ENCODE measurements at places on chromosomes 4 and X.
A peak's percentile ranks its signal among the peaks of the same experiment; 100 is the strongest.

GRCh38 chr4:67884701-67885100 is 899 bp upstream of the TMPRSS11D start:
- DNase-seq: no peak

DNA sequence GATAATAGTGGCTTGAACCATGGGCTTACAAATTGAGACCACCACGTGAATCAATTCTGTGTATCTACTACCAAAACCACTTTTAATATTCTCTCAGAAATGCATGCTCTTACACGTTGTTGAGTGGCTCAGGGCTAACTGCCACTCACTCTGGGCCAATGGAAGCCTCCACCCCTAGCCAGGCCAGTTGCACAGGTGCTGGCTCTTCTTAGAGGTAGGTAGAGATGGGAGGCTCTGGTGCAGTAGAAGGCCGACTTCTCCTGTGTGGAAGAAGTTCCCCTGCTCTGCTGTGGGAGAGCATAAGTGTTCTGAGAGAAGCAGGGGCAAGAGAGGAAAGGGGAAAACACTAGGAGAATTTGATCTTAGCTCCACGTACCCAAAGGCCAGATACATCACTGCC is 25.0 kb upstream of the BBS12 start:
- DNase-seq: no peak

DNA sequence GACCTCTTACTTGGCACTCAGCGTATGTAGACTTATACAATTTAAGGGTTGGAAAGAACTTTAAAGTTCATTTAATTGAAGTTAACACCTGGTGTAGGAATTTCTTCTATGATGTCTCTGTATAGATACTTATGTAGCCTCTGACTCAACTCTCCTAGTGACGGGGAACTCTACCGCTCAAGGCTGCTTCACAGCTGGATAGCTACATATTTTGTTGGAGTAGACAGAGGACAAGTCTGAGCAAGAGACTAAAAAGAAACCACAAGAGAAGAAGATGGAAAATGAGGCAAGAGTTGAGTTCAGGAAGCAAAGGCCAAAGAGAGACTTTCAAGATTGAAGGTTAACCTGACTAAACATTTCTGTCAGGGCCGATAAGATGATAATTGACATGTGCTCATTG is 52.6 kb downstream of the GPR50 start:
- DNase-seq: no peak

GRCh38 chr4:54332542-54332941 is 103.4 kb downstream of the PDGFRA start:
- DNase-seq: no peak

DNA sequence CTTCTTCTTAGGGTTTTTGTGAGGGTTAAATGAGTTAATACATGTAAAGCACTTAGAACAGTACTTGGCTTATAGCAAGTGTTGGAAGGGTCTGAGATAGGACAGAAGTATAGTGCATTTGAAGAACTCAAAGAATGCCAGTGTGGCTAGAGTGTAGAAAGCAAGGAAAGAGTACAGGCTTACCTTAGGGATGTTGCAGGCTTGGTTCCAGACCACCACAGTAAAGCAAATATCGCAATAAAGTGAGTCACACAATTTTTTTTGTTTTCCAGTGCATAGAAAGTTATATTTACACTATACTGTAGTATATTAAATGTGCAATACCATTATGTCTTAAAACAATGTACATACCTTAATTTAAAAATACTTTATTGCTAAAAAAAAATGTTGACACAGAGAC is 41.3 kb downstream of the KIF4A start:
- DNase-seq: no peak

- DNase-seq: no peak
These were observed 31.7 kb upstream of the MXRA5 start for GRCh38 chrX:3378156-3378555.

DNA sequence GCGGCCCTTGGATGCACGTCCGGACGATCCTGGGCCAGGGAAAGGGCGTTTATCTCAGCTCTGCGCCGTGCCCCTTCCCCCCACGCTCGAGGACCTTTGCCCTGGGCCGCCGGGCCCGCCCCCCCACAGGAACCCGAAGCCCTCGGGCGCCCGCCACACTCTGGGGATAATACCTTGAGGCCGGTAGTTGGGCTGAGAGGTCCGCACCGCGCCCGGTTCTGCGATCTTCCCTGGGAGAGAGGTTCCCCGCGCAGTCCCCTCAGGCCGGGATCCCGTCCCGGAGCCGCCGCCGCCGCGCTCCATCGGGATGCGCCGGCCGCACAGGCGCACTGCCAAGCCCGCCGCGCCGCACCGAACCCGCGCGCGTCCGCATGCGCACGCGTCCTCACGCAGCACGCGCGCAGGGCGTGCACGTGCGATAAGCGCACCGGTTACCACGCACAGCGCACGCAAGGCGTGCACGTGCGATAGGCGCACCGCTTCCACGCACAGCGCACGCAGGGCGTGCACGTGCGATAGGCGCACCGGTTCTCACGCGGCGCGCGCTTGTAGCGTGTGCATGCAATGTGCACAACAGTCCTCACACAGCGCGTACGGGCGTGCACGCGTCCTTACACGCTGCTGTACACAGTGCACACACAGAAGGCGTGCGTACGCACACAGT is at the start of gene MAP7D2:
Gene MAP7D2, minus strand, starts transcription at position 331 of the 664 bp plus-strand sequence. Its CDS starts 28 bp downstream, at position 303.
- DNase-seq: no peak

DNA sequence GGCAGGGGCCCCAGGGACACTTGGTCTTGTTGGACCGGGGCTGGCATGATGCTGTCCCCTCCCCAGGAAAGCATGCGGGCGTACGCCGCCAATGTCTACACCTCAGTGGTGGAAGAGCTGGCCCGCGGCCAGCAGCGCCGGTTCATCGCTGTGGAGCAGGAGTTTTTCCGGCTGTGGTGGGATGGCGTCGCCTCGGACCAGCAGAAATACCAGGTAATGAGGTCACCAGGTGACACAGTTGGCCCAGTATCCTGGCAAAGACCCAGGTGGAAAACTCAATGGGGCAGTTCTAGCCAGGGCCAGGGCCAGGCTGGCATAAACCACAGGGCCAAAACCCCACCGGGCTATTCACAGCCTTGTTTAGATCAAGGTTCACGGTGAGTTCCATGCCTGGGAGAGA is 1.5 kb downstream of the MAN2B2 start:
- no peak for DNase-seq

- no peak for DNase-seq
These were observed 83.1 kb upstream of the GYPA start for GRCh38 chr4:144223661-144224060.

- DNase-seq: peak; percentile 62
These were observed 81.7 kb downstream of the ZC4H2 start for GRCh38 chrX:64894454-64895038.

DNA sequence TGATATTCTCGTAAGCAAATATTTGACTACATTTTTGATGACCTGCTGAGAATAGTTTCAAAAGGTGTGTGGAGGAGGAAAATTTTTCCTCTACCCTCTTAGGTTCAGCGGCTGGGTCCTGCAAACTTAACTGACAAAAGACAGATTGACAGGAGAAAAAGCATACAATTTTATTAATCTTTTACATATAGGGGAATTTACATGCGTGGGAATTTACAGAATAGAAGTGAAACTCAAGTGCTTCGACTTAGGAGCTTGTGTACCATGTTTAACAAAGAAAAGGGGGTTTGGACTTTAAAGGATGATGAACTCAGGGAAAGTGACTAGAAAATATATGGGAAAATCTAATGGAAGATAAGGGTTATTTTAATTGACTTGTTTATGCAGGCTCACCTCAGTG is 2.5 kb downstream of the HERC6 start:
- no peak for DNase-seq

DNA sequence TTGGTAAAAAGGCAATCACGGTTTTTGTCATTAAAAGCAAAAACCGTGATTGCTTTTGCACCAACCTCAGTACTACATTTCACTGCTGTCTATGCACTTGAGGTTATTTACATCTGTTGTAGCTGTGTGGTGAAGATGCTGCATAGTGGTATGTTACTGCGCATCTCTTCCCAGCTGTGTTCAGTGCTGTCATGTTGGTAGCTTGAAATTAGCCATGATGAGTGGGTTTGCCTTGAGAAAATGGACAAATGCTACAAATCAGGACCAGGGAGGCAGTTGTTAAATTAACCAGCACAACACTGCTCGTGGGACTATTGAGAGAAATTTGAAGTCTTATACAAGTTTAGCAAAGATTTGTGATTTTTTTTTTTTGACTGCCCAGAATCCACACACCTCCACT is 2.2 kb upstream of the SMIM43 start:
- DNase-seq: no peak

- no peak for DNase-seq
These were observed 93.8 kb upstream of the SCML1 start for GRCh38 chrX:17643528-17643927.

GRCh38 chrX:122269243-122269781 is 914.8 kb upstream of the GRIA3 start:
- no peak for DNase-seq

DNA sequence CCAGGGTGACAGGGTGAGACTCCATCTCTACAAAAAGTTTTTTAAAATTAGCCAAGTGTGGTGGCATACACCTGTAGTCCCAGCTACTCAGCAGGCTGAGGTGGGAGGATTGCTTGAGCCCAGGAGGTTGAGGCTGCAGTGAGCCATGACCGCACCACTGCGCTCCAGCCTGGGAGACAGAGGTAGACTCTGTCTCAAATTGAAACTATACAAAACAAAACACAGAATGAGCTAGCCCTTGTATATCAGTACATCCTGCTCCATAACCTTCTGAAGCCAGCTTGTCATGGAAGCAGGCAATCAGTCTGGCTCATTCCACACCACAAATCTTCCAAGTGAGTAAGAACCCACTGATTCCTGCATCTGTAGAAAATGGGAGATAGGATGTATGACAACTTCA is 49.0 kb downstream of the CD99L2 start:
- no peak for DNase-seq

GRCh38 chr4:107318078-107318477 is 282.0 kb upstream of the DKK2 start:
- no peak for DNase-seq

GRCh38 chr4:2761035-2761923 is 5.1 kb upstream of the TNIP2 start:
- no peak for DNase-seq

DNA sequence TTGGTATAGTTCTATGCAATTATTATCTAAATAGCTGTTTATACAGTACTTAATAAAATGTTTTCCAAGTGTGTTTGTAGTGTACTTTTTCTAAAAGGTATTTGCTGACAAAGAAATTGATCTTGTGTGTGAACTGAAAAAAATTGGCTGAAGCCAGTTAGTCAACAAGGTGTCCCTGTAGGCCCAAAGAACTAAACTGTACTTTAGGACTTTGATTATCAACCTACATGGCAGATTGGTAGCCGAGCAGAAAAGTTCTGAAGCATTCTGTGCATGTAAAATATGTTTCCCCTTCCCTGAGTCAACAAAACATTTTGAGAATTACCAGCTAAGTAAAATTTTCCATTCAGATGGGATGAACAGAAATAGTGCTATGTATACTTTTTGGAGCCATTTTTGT is 21.0 kb downstream of the ADH5 start:
- DNase-seq: no peak

DNA sequence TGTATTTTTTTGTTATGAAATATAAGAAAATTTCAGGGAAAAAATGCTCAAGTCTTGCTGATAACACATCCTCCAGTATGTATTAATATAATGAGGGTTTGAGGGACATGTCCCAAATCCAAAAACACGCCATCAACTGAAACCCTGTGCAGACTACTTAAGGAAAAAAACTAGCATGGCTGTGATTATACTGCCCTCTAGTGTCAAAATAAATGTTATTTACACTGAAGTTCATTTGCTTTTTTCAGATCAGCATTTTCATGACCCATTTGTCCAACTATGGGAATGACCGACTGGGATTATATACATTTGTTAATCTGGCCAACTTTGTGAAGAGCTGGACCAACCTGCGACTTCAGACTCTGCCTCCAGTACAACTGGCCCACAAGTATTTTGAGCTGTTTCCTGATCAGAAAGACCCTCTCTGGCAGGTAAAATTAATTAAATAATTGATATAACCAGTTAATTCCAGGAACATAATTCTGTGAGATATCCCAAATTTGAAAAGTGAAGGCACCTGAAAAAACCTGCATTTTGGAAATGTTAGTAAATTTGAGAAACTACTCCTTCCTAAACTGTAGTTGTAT is 128.5 kb downstream of the PRSS12 start:
- no peak for DNase-seq

DNA sequence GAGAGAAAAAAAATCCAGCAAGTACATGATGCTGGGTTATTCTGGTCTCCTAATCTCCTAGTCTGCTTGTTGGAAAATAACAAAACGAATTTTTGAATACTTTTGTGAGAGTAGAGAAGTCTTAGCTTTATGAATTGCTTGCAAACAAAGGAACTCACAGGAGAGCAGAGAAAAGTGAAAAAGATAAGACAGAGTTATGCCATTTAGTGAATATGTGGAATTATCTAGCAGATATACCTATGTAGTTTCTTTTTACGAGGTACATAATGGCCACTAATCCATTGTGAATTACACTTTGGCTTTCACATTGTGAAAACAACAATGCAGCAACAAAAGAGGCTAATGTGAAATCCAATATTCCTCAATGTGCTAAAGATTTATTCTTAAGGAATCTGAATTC is 226.7 kb downstream of the NDST4 start:
- no peak for DNase-seq

GRCh38 chr4:130044788-130045531 is 949.0 kb downstream of the C4orf33 start:
- DNase-seq: no peak

GRCh38 chrX:150902434-150903109 is 4.1 kb upstream of the CD99L2 start:
- no peak for DNase-seq

DNA sequence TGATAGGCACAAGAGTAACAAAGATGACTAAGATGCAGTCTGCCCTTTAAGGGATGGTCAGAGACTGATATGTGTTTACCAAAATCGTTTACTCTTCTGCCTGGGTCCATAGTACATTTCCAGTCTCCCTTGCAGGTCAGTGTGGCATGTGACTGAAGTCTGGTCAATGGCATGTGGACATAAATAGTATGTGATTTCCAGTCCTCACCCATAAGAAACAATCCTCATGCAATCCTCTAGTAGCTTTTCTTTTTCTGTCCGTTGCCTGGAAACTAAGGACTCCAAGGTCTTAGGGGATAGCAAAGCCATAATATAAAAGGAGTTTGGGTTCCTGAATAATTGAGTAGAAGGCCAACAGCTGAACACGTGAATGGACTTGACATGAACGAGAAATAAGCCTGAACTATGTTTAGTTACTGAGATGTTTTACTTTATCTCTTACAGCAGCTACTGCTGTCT is 1.1 kb downstream of the SLC9B2 start:
- no peak for DNase-seq

GRCh38 chr4:79390890-79391289 is 17.1 kb downstream of the GK2 start:
- no peak for DNase-seq

DNA sequence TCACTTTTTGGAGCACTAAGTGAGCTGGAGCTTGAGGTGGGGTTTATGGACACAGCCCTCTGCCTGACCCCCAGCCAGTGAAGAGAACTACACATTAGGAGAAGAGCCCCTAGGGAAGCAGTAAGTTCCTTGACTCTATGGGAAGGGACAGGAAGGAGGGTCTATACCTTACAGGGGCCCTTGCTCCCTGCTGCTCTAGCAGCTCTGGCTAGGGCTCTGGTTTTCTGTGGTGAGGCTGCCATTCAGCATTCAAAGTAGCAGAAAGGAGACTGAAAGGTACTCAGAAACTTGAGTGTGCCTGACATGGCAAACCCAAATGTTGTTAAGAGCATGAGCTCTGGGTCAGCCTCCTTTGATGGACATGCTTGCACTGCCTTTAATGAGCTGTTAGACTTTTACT is 144.0 kb upstream of the KIT start:
- DNase-seq: no peak

Data from Peyer's patch (tissue), 4 donors.